CD4-positive, alpha-beta T cell treated with Interleukin-21 for 1 hour (primary cell): ENCODE measurements at places on chromosomes 2 and 18.

GRCh38 chr2:73257425-73258125 lies 23.5 kb downstream of the CCT7 start:
- DNase-seq: peak; percentile 21

DNA sequence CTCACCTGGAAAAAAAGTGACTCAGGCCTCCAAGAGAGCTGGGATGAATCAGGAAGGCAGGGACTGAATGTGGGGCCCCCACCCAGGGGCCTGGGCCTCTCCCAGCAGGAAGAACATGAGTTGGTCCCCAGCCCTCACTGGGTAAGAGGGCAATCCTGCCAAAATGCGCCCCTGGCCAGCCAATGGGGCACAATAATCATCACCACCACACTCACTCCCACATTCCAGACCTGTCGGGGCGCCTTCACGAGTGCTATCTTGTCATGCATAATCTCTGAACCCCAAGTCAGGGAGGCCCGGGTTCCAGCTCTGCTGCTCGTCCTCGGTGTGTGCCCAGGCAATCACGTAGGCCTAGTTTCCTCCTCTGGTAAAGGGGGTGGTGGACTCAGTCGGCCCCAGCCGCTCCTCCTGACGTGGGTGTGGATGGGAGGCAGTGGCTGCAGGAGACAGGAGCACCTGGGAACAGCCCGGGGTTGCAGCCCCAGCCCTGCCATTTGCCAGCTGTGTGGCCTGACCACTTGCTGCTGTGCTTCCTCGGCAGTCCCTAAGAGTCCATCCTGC lies 115.1 kb downstream of the CYP26B1 start:
- no peak for DNase-seq

- DNase-seq: no peak
Measured at GRCh38 chr2:104969564-104969963, 68.3 kb upstream of the MRPS9 start.

- no peak for DNase-seq
Measured at GRCh38 chr18:49650426-49650891, 88.6 kb downstream of the LIPG start.

- no peak for DNase-seq
Measured at GRCh38 chr2:191417746-191418145, 172.5 kb downstream of the MYO1B start.

- DNase-seq: no peak
Measured at GRCh38 chr18:59383851-59384250, 24.8 kb upstream of the LMAN1 start.

- no peak for DNase-seq
Measured at GRCh38 chr2:32718752-32719151, 90.9 kb downstream of the TTC27 start.
